ENCODE measurements at places on chromosomes 5 and 9.

- DNase-seq = no peak
These were observed 168.5 kb downstream of the RAB3C start for GRCh38 chr5:58751222-58751837.

DNA sequence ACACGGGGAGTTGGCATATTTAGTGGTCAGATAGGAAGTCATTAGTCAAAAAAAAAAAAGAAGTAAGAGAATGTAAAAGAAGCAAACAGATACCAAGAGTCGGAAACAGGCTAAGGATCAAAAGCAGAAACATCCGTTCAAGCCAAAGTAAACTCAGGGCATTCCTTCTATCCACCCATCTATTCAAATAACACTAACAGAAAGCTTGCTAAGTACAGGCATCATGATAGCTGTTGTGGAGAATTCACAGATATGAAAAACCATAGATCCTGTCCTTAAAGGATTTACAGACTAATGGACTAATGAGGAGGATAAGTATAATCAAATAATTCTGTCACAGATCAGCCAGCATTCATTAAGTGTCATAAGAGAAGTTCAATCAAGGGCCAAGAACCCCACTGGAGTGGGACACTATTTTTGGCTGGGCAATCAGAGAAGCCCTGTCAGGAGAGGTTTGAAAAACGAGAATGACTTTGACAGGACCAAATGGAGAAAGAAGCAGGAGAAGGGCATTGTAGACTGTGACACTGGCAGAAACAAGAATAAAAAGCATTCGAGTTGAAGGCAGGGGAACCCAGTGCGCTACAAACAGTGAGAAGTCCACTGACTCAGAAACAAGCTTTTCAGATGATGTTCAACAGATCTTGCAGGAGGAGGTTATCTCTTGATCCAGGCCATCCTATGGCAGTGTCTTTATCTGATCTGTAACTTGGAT, 154.2 kb upstream of the TSLP start:
- DNase-seq = no peak

GRCh38 chr5:104932431-104932830, 1369.8 kb upstream of the NUDT12 start:
- DNase-seq = no peak

GRCh38 chr5:159426694-159427093, 96.4 kb upstream of the IL12B start:
- DNase-seq = no peak

- no peak for DNase-seq
These were observed 314.7 kb downstream of the ENC1 start for GRCh38 chr5:74325866-74326265.

Data from neuronal stem cell (in vitro differentiated cells).